Skeletal muscle cell (primary cell): ENCODE measurements at places on chromosomes 12 and 14.

DNA sequence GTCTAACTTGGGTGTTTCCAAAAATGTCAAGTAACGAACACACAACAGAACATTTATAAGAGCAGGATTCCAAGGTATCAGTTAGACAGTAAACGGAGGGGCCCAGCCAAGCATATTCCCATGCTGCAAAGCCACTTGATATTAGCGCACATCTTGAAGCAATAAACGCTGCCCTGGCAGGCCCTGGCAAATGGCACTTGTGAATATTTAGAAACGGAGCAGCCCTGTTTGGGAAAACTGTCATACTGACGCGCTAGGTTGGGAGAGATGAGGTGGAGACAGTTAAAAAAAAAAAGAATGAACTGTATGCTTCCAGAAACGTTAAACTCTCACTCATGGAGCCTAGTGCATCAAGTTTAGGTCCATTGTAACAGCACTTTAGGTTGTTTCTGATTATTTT is 9.3 kb downstream of the DGLUCY start:
- no peak for DNase-seq

- no peak for DNase-seq
Observed at GRCh38 chr14:32217301-32217700, 14.2 kb upstream of the RNU6-8 start.

- DNase-seq: peak; percentile 44
Observed at GRCh38 chr14:44803239-44803905, 158.4 kb downstream of the KLHL28 start.

GRCh38 chr12:43459285-43459684 is 92.7 kb downstream of the ADAMTS20 start:
- no peak for DNase-seq

DNA sequence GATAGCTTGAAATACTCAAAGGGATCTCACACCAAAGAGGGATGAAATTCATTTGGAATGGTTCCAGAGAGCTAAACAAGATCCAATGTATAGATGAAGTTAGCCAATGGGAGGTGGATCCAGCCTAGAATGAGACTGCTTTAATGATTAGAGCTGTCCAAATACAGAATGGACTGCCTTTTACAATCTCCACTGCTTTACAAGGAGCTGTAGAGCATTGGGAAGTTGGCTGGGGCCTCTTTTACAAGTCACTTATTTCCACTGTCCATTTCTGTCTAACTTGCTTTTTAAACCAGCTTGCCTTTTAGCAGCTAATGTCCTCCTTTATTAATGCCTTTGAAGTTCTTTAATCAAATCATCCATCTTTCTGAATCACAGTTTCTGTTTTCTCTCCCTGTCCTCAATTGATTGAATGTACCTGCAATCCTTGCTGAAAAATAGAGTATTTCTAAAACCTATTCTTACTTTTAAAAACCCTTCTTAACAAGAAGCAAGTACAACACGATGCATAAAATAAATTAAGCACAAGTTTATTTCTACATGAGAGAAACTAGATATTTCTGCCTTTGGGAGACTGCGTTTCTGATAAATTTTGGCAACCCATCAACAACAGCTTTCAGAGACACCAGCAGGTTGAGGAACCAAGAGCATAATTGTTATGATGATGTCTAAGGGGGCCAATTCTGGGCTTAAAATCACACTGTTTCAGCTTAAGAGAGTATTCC is 3.4 kb upstream of the ATP2A2 start:
- no peak for DNase-seq

GRCh38 chr14:91877376-91877915 is 10.1 kb upstream of the TC2N start:
- DNase-seq: no peak

DNA sequence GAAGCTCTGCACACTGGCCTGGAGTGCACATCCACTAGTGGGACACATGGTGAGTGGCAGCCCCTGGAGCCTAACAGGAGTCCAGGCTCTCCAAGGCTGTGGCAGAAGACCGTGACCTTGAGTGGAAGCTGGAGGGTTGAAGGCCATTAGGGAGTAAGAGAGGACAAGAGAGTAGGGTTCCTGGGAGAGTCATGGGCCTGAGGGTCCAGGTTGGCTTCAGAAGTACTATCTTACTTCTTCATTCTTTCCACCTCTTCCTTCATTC is 406 bp downstream of the IL23A start:
- no peak for DNase-seq

DNA sequence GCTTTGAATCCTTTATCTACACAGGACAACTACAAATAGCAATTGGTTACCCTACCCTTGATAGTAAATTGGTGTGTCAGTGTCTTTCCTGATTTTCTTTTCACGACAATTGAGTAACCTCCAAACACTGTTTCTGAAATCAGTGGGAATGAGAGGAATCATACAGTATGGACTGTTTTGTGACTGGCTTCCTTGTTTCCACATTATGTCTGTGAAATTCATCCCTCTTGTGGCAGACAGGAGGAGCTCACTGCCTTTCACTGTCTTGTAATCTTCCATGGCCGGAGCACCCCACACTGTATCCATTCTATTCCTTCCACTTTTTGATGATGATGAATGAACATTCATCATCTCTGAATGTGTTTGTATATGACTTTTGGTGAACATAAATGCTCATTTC is 164.0 kb upstream of the PZP start:
- no peak for DNase-seq

DNA sequence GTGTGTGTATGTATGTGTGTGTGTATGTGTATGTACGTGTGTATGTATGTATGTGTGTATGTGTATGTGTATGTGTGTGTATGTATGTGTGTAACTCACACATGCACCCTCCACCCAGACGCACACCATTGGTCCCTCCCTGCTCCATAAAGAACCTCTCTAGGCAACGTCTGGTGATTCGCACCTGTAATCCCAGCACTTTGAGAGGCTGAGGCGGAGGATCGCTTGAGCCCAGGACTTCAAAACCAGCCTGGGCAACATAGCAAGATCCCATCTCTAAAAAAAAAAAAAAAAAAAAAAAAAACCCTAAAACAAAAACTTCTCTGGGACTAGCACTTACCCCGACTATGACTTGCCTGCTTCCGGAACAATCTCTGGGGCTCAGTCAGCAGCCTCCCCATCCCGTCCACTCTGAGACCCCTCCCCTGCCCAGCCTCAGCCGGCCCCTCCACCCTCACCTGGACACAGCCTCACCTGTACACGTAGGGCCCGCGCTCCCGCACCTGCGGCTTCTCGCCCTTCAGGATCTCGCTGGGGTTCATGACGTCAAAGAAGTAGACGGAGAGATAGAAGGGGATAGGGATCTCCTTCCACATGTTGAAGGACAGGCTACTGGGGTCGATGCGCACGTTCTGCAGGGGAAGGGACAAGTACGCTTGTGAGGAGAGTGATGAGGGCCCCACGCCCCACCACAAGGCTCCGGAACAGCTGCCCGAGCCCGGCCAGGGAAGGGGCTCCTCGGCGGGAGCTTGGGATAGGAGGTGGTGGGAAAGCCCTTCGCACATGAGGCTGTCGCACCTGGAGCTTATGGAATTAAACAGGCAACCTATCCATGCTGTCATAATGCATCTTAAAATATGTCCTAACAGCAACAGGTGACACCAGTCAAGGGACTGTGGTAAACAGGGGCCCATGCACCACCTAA is 46.3 kb downstream of the SCARB1 start:
- DNase-seq: no peak

- DNase-seq: no peak
Observed at GRCh38 chr12:69900720-69901131, 75.7 kb downstream of the MYRFL start.

DNA sequence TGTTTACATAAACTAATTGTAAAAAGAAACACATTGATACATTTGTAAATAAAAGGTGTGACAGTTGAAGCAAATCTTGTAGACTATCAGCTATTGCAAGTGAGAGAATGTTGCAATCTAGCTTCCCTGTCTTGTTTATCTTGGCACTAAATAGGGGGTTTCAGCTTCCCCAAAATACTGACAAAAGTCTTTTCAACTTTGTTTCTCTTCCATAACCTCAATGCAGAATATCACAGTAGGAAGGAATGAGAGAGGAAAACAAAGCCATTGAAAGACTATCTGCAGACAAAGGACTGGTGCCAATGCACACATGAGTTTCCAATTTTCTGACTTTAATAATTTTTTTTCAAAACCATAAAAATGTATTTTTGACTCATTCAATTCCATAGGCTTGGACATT is 886.2 kb upstream of the MGAT4C start:
- DNase-seq: no peak

GRCh38 chr14:72451054-72451972 is 442.6 kb downstream of the DPF3 start:
- DNase-seq: no peak

DNA sequence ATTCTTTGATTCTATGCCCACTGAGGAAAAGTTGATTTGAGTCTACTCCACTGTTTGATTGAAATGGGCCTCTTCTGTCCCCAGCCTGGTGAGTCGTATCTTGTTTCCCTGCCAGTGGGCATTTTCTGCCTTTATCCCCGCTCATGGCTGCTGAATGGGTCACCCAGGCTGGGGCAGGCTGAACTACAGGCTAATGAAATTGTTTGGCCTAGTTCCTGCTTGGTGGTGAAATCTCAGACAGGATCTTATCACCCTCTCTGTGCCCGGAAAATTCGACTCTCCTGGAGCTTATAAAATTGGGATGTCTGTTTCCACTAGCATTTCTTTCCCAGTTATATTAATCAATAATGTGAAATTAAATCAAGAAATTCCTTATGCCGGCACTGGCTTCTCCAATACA is 65.0 kb downstream of the CHST11 start:
- DNase-seq: no peak

DNA sequence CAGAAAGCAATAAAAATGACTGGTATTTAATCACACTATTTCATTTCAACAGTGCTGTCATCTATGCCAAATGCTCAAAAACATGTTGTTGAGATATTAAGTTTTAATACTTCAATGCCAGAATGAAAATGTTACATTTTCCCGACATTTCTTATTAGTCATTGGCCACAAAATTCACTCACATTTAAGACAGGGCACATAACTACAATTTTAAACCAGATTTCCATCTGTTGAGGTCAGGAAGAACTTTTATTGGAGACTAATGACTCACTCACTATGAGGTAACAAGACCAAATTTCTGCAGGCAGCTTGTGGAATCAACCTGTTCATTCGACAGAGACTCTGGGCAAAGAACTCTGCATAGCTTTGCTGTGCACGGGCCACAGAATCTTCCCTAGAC is 36.8 kb downstream of the PPTC7 start:
- peak; percentile 69 for DNase-seq

- DNase-seq: no peak
Observed at GRCh38 chr14:100832311-100832960, 6.5 kb downstream of the MEG3 start.

DNA sequence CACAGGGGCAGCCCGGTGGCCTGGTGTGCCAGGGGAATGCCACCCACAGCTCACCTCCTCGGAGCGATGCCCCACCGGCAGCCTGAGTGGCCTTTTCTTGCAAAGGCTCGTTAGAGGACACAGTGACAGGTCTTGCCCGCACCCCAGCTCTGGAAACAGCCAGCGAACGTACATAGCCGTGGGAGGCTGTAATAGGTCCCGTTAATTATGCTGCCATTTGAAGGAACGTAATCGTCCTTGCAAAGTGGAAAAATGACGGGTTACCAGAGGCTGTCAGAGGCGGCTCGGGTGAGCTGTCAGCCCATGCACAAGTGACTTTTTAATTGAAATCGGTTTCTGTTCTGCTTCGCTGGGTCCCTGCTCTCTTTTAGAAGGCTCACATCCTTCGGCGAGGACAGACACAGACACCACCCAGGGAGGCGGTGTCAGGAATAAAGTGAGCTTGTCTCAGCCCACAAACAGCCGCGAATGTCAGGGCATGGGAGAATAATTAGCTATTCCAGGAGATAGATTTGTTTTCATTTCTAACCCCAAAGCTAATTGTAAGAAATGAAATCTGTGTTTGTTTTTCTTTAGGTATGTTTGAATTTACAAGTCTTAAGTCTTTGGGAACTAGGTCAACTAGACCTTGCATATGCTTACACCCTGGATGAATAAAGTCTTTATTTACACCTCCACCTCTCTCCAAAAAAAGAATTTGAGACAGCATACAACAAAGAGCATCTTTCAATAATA is 77.2 kb upstream of the RFLNA start:
- DNase-seq: no peak

GRCh38 chr12:33586576-33586975 is 147.0 kb upstream of the SYT10 start:
- peak; percentile 65 for DNase-seq

- no peak for DNase-seq
Observed at GRCh38 chr12:40181490-40181889, 43.3 kb upstream of the LRRK2 start.

DNA sequence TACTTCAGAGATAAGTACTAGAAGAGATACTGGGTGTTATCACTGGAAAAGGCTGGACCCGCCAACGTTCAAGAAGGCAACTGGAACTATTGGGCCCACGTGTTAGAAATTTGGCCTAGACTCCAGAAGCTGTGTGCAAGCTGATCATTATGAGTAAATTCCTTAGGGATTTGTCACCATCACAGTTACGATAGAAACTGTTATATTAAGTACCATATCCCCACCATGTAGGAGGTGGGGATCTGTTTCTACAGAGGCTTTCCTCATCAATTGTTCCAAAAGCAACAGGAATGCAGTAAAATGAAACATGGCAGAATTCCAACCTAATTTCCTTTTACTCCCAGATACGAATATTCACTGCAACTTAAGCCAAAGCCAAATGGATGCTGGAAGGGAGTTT is 170.7 kb downstream of the NOVA1 start:
- DNase-seq: peak; percentile 47

DNA sequence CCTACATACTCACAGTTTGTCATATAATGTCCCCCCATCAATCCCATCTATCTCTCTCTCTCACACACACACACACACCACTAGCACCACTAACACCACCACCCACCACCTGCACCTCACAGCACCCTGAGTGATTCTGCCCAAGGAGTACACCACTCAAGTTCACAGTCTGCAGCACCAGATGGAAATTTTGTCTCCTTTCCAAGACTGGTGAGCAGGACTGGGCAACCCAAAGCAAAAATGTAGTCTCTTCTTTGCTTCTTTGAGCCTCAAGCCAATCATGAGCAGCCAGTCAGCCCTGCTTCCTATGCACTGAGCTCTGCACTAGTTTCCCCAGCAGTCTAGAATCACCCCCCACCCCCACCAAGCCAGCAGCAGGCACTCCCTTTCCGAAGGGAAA is 15.0 kb upstream of the ARMH4 start:
- DNase-seq: no peak

DNA sequence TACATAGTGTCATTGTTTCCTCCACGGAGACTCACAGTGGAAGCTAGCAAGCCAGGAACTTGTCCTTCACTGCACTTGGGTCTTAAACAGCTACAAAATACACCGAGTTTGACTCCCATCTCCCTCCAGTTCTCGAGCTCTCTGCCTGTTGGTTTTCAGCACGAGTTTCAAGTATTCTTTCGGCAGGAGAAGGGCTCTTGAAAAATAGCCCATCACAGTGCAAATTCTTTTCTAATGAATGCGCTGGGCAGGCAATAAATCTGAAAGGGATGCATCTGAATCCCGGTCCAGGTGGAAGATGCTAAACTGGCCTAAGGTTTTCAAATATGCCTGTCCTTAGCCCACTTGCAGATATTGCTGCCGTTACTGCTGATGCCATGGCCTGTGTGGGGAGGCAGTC is 173.9 kb downstream of the CACNA1C start:
- DNase-seq: no peak
